ENCODE measurements at places on chromosomes 12 and 14. TPM values are rescaled to one million over a fixed set of nuclear protein-coding genes. Genes with fewer than 3 reads are reported as not detected.

DNA sequence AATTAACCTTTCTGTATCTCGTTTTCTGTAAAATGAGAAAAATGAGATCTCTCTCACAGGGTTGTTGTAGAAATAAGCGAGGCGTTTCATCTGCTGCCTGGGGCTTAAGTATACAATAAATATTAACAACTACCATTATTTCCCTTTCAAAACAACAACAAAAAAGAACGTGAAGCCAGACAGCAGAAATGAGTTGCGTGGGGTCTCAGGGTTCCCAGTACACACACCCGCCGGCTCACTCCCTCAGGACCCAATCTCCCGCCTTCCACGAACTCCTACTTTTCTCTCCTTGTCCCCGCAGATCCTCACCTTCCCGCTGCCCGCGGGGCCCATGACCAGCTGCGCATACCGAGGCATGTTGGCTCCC lies 227 bp downstream of the GPN3 start:
- no peak for DNase-seq

- DNase-seq = no peak
Observed at GRCh38 chr12:89497467-89497866, 27.1 kb downstream of the GALNT4 start.

CCDC88C gene
- total RNA-seq = 42.2 TPM

GRCh38 chr12:122724641-122725243 lies 5.9 kb downstream of the HCAR1 start:
- no peak for DNase-seq

GRCh38 chr14:47442211-47442610 lies 233.2 kb downstream of the MDGA2 start:
- no peak for DNase-seq

GRCh38 chr12:117255386-117255785 lies 65.1 kb upstream of the FBXO21 start:
- no peak for DNase-seq

ZDHHC22 gene
- not detected for total RNA-seq

DNA sequence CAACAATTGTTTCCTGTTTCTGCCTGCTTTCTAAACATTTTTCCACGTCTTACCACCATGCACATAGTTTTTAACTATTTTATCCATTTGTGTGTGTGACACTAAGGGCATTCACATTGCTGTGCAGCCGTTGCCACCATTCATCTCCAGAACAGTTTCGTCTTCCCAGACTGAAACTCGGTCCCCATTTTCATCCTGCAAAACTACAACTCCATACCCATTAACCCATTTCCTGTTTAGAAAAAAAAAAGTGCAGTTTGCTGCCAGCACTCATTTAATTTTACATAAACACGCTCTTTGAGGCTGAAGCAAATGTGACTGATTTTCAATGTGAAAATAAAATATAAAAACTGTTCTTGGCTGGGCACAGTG lies 15.5 kb downstream of the UBC start:
- no peak for DNase-seq

TRAF3 gene
- total RNA-seq = 14.0 TPM

DNA sequence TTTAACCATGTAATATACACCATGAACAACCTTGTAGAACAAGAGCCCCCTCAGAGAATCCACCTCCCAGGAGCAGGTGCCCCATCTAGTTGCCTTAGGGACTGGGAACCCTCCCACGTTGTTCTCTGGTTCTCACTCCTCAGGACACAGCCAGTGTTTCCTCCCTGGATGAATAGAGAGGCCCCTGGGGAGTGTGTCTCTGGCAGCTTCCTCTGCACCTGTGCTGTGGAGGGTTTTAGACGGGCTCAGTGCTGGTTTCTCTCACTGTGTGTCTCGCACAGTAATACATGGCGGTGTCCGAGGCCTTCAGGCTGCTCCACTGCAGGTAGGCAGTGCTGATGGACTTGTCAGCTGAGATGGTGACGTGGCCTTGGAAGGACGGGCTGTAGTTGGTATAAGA lies 581.3 kb downstream of the TMEM121 start:
- no peak for DNase-seq

DNA sequence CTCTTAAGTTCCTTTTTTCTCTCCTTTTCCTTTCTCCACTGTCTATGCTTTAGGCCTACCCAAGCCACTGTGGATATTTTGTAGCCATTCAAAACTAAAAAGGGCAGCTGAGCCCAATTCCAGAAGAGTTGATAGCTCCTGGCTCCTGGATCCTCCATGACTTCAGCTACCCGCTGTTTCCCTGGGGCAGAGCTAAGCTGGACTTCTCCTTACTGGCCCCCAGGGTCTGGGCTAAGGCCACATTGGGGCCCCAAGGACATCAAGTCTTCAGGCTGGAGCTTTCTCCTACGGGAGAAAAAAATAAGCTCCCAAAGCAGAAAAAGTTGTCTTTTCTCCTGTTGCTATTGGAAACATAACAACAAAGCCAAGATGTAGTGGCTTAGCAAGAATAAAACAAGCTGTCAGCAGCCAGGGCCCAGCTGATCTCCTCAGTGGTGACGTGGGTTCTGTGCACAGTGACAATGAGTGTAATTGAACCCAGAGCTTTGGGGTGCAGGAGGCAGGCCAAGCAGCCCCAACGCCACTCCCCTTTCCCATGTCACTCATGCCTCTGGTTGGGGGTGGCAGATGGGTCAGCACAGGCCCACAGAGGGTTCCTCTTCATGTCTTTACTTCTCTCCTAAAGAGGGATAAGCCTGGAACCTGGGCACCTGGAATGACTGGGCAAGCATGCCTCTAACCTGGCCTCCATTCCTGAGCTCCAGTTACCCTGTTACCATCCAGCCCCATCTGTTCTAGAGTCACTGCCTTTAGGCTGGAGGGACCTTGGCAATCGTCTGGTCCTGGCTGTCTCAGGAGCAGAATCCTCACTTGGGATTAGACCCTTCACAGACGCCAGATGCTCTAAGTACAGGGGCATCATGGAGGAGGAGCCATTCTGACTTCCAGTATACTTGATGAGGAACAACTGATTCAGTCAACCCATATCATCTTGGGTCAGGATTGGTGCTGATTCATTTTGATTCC lies 171.2 kb downstream of the ZFP36L1 start:
- peak; percentile 67 for DNase-seq

GRCh38 chr14:20262642-20263128 lies 23.6 kb downstream of the OR11H4 start:
- DNase-seq = no peak

- DNase-seq = peak; percentile 37
Observed at GRCh38 chr12:5965950-5966383, 20.9 kb upstream of the ANO2 start.

TAS2R31 gene
- 3.2 TPM for total RNA-seq

GRCh38 chr12:26467351-26467750 lies 272.0 kb downstream of the SSPN start:
- DNase-seq = no peak

BBS10 gene
- 7.6 TPM for total RNA-seq

GRCh38 chr12:110619534-110619953 lies 5.6 kb downstream of the TCTN1 start:
- DNase-seq = no peak

DNA sequence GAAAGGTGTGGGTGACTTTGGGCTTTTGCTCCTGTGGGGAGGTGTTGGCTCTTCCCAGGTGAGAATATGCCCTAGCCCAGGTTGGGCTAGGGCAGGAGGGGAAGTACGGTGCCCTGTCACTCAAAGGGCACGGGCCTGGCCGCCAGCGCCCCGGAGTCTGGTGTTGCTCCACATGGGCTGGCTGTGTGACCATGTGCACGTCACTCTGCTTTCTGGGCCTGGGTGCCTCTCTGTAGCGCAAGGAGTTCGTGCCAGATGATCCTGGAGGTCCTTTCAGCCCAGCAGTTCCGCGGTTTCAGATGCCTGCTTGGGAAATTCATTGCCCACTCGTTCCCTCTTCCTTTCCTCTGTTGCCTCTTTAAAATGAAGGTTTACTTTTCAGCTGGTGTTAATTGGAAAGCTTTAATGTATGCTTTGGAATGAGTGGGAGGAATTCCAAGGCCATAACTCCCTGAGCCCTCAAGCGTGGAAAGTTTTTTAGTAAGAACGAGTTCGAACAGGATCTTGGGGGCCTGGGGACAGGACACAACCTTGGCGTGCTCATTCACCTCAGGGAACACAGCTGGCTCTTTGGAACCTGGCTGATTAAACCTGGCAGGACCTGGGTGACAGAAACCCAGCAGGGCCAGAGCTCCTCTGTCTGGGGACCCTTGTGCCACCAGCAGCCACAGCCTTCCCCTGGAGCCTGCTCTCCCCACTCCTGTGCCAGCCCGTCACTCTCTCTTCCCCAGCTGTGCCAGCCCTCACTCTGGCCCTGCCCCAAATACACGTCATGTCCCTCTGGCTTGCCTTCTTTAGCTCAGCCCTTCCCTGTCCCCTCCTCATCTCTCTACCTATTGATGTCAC lies 42.8 kb downstream of the TSPAN9 start:
- DNase-seq = no peak

DNA sequence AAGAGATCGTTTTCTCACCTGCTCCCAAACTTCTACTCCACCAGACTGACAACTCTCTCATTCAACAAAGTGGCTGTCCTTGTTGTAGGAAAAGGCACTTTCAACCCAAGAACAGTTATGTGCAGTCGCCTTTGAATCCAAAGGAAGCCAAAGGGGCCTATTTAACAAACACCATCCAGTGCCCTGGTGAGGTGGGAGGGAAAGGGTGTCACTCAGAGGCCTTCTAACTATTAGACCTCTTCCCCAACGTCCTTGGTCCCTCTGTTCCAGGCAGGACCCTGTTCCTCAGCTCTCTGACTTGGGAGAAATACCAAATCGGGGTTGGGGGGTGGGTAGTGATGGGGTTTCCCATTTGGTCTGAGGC lies 3.2 kb downstream of the SIX4 start:
- DNase-seq = no peak

PIANP gene
- total RNA-seq = 5.6 TPM

DNA sequence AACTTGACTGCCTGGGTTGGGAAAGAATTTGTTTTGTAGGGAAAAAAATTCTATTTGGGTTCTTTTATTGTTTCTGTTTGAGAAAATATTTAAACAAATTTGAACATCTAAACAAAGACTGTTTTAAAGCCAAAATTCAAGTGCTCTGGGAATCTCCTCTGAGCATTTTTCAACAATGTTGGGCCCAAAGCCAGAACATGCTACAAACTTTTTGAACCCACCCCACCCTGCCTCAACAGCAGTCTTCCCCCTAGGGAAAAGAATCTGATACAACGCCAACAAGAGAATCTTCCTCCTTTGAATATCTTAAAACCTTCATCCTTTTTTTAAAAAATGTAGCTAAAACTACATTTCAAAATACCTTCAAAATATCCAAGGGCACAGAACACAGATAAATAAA lies 20.4 kb upstream of the NID2 start:
- no peak for DNase-seq

Data from vagina (tissue), 2 donors.